PC-9 (cell line): ENCODE measurements at places on chromosomes 16 and 17. TPM values are rescaled to one million over a fixed set of nuclear protein-coding genes. Genes with fewer than 3 reads are reported as not detected.

Gene TMC8
- 1.9 and 2.6 TPM in 2 replicates for total RNA-seq

Gene ERI2
- 25.6 and 29.5 TPM in 2 replicates for total RNA-seq

Gene SRL
- total RNA-seq: not detected in 2 replicates

Gene VAT1L
- not detected in 2 replicates for total RNA-seq

- no peak for DNase-seq
Measured at GRCh38 chr17:72719206-72719577, 373.3 kb downstream of the SLC39A11 start.

DNA sequence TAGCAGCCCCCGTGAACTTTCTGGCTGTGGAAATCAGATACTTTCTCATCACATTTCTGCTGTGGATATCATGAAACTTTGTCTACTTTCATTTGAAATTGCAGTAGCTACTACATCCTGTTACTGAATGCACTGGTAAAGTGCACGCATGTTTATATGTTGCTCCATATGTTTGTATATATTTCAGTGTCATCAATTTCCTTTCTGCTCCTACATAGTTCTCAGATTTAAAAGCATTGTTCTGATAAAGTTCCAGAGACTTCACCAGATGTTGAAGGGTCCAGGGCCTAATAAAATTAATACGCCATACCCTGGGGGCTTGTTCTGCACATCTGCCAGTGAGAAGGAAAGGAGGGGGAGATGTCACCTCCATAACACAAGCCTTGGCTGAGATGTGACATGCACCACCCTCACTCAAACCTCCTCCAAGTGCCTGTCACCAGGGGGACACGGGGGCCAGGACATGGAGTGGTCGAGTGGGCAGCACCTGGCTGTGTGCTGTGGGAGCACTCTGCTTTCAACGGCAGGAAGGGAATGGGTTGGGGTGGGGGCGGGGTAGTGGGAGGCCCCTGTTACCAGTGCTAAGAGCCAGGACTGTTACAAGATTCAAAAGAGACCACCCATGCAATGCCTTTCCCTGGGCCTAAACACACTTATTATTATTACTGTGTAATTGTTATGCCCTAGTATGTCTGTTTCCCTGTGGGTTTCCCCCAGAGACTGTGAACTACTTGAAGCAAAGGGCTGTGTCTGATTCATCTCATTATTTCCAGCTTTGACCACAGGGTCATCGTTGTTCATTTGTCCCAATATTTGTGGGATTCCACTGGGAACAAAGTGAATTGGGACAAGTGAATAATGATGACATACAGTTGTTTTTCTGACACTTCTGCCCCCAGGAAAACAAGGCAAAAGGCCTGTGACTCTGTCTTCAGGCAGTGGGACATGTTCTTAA is 193.4 kb downstream of the FOXL1 start:
- no peak for DNase-seq

DNA sequence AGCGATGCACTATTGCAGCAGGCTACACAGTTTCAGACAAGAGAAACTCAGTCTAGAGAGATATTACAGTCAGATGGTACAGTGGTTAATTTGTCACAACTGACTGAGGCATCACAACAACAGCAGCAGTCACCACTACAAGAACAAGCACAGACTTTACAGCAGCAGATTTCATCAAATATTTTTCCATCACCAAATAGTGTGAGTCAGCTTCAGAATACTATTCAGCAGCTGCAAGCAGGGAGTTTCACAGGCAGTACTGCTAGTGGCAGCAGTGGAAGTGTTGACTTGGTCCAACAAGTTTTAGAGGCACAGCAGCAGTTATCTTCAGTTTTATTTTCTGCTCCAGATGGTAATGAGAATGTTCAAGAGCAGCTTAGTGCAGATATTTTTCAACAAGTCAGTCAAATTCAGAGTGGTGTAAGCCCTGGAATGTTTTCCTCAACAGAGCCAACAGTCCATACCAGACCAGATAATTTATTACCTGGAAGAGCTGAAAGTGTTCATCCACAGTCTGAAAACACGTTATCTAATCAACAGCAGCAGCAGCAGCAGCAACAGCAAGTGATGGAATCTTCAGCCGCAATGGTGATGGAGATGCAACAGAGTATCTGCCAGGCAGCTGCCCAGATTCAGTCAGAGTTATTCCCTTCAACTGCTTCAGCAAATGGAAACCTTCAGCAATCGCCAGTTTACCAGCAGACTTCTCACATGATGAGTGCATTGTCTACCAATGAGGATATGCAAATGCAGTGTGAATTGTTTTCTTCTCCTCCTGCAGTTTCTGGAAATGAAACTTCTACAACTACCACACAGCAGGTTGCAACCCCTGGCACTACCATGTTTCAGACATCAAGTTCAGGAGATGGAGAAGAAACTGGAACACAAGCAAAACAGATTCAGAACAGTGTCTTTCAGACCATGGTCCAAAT is 34.1 kb downstream of the NQO1 start:
- DNase-seq: no peak

DNA sequence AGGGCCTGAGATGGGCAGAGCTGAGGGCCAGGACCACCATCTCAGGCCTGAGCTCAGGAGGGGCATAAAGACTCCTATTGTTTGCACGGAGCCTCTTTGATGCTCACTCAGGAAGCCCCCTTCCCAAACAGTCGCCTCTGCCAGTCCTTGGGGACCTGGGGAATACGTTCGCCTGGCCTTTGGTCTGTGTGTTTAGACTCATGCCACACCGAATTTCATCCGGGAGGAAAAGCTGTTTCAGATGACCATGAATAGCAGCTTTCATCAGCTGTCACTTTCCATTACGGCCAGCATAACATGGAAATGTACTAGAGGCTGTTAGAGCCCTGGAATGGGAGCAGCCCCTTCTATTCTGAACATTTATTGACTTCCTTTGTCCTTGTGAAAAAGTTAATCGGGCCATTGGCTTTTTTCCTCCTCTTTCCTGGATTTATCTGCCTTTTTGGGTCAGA is 139.0 kb downstream of the HS3ST3A1 start:
- DNase-seq: no peak

DNA sequence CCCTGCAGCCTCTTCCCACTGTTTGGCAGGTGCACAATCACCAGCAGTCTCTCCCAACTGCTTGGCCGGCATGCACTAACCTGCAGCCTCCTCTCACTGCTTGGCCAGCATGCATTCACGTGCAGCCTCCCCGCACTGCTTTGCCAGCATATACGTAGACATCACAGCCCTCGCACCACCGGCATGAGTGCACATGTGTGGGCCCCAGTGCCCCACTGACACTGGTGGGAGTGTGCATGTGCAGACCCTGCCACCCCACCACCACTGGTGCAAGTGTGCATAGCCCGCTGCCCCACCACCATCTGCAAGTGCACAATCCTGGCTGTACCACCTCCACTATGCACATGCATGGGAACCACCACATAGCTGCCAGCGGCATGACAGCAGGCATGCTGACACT is 127.5 kb upstream of the SOX9 start:
- DNase-seq: no peak

GRCh38 chr17:76538941-76539570 is 788 bp upstream of the PRCD start:
- no peak for DNase-seq

GRCh38 chr17:78818932-78819331 is 21.7 kb downstream of the USP36 start:
- DNase-seq: no peak
